Activated T-cell treated with anti-CD3 and anti-CD28 coated beads, Interleukin-2, amount 50 U/mL, for 72 hours (primary cell): ENCODE measurements at places on chromosomes 1 and 21. TPM values are rescaled to one million over a fixed set of nuclear protein-coding genes. Genes with fewer than 3 reads are reported as not detected.

- DNase-seq = no peak
Measured at GRCh38 chr1:203571661-203572060, 55.0 kb upstream of the ATP2B4 start.

DNA sequence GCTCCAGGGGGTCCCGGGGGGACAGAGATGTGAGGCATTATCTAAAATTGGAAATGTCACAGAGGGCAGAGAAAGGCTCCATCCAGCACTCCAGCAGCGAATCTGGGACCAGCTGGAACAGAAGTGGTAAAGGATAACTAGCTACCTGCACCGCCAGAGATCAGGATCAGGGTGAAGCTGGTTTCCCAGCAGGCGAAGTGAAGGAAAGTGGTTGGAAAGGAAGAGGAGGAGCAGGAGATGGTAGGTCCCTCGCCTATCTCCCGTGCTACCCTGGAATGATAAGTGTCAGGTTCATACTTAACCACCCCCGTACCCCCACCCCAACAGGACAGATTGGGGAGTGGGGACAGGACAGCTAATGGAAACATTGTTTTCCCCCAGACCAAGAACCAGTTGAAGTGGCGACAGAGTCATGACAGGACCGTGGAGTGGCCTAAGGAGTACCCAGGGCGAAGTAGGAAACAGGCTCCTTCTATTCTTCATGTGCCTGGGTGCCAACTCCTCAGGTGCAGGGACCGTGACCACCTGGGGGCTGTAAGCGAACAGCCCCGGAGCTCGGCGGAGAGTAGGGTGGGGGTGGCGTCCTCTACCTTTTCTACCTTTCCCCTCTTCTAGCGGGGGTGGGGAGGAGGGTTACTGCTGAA, 717 bp downstream of the B4GALT3 start:
- DNase-seq = no peak

DNA sequence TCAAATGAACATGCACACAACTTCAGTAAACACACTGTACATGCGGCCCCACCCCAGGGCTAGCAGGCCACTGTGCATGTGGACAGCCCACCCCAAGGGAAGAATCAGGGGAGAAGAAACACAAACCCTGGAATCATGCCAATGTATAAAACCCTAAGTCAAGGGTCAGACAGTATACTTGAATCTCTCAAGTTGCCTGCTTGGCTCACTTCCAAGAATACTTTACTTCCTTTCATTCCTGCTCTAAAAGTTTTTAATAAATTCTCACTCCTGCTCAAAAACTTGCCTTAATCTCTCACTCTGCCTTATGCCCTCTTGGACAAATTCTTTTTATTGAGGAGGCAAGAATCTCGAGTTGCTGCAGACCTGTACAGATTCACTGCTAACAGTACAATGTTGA, 231.2 kb upstream of the CACYBP start:
- DNase-seq = no peak

The S100A3 gene
- total RNA-seq = not detected

GRCh38 chr1:235074523-235075047, 54.1 kb downstream of the TOMM20 start:
- DNase-seq = peak; percentile 67

The COL24A1 gene
- 0.12 TPM for total RNA-seq

The AK4 gene
- 21.9 TPM for total RNA-seq

DNA sequence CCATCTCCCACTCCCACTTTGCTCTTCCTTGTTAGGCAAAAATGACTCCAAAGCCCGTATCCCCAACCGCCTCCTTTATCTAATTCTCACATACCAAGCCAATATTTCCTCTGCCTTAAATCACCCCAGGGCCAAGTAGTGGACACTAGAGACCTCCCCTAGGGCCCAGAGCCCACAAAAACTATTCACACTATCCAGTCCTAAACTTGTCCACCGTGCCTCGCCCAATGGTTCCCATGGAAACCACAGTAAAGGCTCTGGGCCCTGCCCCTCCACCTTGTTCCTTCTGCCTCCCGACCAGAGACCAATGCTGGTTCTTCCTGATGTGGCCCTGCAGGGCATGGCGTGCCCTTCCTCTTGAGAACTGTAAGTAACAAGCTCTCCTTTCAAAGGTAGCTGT, 11.8 kb downstream of the CFAP107 start:
- no peak for DNase-seq

DNA sequence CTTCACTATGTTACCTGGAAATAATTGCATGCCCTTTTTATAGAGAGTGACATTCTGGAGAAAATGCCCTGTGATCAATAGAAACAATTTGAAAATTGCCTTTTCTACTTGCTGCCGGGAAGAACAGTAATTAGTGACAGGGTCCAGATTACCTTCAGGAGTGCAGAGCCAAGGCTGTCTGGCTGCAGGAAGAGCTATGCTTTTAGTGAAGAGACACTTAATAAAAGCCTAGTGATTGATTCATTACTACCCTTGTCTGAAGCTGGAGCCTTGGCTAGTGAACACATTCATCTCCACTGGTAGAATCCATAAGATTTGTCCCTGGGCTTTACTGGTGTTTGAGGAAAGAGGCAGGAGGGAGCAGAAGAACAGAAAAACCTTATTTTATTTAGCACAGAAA, 12.9 kb upstream of the DNASE2B start:
- no peak for DNase-seq

DNA sequence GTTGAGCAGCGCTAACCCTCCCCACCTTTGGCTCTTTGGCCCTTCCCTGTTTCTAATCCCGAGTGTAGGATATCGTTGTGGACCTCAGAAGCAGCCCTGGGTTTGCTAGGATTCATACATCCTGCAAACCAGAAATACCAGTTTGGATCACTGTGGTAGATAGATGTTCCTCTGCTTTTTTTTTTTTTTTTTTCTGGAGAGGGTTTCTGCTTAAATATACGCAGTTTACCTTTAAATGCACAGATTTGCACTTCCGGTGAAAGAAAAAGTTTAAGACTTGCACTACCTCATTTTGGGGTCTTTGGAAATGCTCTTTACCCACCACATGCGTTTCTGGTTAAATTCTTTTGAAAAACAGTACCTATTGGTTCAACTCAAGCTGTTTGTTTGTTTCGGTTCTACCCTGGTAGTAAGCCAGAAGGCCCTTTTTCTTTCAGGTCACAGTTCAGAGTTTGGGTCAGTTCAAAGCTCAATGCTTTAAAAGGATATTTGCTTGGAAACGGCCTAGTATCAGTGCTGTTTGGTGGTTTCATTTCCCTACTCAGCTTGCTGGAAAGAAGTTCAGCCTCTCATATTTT, 908 bp downstream of the DDI2 start:
- no peak for DNase-seq

GRCh38 chr1:231581859-231582258, 44.7 kb upstream of the DISC1 start:
- no peak for DNase-seq

The ZC3H12A gene
- 46.1 TPM for total RNA-seq

DNA sequence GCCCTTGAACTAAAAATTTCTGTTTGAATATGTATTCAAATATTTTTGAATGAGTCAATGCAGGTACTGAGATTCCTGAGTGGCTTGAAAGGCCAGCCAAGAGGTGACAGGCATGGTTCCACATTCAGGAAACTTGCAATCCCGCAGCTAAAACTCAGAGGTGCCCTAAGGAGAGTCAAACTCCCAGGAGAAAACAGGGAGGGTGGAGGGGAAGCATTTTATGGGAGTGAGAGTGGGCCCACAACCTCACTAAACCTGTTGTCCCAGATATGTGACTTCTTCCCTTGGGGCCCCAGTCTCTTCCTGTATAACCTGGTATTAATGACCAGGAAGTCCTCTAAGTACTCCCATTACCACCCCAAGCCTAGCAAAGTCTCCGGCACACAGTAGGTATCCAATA, 189.6 kb downstream of the PLPP3 start:
- DNase-seq = no peak

GRCh38 chr21:46598581-46599572, 6.0 kb downstream of the S100B start:
- DNase-seq = no peak

DNA sequence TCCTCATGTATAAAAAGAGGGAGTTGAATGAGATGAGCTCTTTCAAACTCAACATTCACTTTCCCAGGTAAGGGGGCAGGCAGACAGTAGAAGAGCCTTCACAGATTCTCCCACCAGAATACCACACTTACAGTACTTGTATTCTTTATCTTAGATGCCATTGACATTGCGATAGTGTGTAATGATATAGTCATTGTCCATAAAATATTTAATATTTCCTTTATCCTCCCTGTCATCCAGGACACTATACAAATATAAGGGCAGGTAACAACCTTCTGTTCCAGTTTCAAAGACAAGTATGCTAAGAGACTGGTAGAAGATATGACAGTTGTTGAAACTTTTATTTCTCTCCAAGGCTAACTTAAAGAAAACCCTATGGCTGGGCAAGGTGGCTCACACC, 56.5 kb upstream of the MTF2 start:
- no peak for DNase-seq

DNA sequence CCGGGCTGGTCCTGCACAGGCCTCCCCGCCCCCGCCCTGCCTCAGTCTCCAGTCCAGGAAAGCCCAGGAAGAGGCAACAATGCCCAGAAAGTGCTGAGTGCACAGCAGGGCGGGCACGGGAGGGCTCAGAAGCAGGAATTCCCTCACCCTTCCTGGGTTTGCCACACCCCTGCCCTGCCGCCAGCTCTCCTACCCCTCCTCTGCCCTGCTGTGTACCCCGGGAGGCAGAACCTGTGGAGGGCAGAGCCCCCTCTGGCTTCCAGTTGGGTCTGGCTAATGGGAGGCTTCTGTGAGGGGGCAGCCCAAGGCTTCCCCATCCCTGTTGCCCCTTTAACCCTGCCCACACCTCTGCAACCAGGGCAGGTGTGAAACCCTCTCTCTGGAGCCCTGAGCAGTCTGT, 47.5 kb upstream of the CSF3R start:
- no peak for DNase-seq

DNA sequence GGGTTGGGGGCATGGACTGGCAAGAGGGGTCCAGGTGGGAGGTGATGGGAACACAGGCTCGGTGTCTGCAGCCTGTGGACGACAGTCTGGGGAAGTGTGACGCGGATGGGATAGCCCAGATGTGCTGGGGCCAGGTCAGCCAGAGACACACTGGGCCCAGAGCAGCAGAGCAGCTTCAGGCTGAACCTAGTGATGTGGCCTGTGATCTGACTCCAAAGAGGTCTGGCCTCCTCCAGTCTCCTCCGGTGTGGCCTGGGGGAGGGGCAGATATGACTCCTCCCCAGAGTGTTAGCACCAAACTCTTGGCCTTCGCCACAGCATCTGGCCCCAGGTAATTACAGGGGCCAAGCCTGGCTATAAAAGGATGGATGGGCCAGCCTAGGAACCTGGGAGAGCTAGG, 13.5 kb downstream of the EFNA3 start:
- DNase-seq = no peak

GRCh38 chr1:44594871-44595735, 79.2 kb downstream of the TMEM53 start:
- DNase-seq = peak; percentile 87

The SLFNL1 gene
- 0.53 TPM for total RNA-seq

The RIPPLY3 gene
- total RNA-seq = 0.42 TPM

DNA sequence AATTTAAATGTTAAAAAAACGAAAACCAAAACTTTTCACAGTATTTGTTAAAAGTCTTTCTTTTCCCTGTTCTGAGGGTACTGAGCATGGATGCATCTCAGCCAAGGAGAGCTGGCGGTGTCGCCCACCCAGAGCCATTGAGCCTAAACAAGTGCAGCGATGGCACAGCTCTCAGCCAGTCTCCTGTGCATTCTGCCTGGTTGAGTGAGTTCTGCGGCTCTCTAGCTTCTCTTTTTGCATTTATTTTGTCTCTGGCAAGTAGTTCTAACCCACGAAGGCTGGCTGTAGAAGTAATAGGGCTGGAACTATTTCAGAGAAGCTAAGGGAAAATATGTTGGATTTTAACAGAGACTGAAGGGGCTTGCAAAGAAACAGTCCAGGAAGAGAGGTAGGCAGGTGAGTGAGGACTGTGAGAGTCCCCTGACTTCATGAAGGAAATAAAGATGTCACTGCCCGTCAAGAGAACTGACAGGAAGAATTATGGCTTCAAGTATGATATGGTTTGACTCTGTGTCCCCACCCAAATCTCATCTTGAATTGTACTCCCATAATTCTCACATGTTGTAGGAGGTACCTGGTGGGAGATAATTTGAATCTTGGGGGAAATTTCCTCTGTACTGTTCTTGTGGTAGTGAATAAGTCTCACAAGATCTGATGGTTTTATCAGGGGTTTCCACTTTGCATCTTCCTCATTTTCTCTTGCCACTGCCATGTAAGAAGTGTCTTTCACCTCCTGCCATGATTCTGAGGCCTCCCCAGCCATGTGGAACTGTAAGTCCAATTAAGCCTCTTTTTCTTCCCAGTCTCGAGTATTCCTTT, 35.7 kb upstream of the LIN9 start:
- no peak for DNase-seq

The TTC22 gene
- total RNA-seq = 15.3 TPM

GRCh38 chr1:111695801-111696200, 43.4 kb downstream of the INKA2 start:
- DNase-seq = no peak

DNA sequence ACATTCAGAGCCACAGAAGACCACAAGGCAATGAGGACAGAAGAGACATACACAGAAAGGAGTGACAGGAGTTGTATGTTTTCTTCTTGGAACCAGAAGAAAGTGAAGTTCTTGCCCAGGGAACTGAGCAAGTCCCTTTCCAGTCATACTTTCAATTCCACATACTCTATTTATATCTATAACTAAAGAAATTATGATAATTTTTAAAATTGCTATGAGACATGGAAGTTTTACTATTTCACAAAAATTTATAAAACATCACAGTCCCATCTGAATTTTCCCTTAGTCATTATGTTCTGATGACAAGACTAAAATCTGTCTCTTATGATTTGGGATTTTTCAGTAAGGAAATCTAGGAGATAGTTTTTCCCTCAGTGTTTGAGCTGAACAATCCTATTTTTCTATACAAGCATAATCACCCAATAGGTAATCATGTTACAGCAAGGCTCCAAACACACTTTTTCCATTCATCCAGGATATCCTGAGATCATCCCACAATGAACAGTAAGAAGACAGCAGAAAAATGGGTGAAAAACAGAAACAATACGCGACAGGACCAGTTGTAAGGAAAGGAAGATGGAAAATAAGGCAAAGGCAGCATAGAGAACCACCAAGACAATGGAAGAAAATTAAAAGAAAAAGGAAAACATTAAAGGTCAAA, 154.6 kb downstream of the VAV3 start:
- DNase-seq = no peak

- DNase-seq = peak; percentile 22
Measured at GRCh38 chr1:153849487-153850185, 73.1 kb downstream of the GATAD2B start.

GRCh38 chr1:59568158-59568935, 246.4 kb upstream of the HOOK1 start:
- no peak for DNase-seq

The OLIG2 gene
- not detected for total RNA-seq

GRCh38 chr1:181117648-181118449, 29.3 kb downstream of the IER5 start:
- no peak for DNase-seq

DNA sequence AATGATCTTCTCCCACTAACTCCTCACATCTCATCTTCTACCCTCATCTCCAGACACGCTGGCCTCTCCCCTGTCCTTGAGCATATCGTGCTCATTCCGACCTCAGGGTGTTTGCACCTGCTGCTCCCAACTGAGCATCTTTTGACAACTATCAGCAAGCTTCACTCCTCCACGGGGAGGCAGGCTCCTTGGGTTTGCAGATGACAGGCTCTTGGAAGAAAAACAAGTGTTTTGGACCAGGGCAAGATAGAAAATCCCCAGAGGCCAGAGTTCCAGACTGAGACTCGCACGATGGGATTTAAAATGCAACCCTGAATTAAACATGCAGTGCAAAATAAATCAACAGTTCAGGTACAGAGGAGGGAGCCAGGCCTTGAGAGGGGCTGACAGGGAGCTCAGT, 246.7 kb downstream of the PTPRU start:
- DNase-seq = no peak

The FCRL5 gene
- 0.09 TPM for total RNA-seq

The CR1 gene
- 0.22 TPM for total RNA-seq
